NCI-H1092 treated with DMSO at 0.1 percent for 48 hours (cell line): ENCODE measurements at places on chromosomes 4 and X.

DNA sequence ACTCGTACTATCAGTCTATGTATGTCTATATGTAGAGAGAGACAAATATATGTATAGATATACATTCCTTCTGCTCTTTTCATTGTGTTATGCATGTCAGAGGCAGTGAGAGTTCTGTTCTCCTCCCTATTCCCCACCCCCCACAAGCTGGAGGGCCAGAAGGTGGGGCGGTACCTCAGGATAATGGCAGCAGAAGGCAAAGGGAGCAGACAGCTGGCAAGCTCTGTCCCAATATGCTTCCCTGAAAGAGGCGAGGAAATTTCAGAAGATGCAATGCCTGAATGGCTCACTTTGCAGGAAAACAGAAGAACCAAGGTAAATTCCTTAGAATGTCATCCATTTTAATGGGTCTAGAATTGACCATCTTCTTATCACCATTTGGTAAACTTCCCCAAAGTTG lies 114.4 kb downstream of the NAA11 start:
- no peak for DNase-seq

- peak; percentile 55 for DNase-seq
These were observed 482 bp upstream of the MBTPS2 start for GRCh38 chrX:21838937-21839333.

DNA sequence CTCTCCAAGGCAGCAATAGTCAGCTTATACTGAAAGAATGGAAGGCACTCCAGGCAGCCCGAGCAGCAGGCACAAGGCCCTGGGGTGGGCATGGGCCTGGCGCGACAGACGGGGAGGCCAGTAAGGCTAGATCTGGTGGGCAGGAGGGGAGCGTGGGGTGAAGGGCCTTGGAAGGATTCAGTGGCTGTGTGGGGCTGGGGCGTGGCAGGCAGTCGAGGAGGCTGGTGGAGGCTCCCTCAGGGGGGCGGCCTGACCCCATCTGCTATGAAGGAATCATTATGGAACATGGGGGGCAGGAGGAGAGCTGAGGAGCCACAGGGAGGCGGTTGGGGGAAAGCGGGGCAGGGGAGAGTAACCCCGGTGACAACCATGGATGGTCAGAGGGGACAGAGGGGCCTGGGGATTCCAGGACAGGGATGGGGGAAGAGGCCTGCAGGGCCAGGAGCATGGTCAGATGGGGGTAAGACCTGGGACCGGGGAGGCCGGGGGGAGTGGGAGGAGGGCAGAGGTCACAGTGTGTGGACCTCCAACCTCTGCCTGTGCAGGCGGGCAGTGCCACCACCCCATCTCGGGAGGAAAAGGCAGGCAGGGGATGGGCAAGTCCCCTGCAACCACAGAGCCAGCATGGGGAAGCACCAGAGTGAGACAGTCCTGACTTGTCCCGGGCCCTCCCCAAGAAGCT lies 70.3 kb downstream of the ACOX3 start:
- DNase-seq: no peak

DNA sequence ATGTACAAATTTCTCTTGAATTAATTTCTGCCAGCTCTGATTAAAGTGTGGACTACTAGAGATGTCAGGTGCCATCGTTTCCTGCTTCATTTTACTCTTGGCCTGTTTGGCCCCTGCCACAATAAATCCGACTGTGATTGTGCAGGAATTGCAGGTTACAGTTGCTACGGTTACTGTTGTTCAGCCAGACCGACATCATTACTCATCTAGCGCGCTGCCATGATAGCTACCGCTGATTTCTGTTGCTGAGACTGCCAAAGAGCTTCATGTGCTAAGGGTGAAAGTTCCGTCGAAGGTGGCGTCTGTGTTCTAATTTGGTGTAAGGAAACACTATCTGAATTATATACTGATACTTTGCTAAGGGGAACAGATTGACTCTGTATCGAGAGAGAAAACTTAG lies 22.1 kb downstream of the SLIT2 start:
- DNase-seq: no peak

GRCh38 chr4:89166971-89167475 lies 55.7 kb downstream of the TIGD2 start:
- no peak for DNase-seq

DNA sequence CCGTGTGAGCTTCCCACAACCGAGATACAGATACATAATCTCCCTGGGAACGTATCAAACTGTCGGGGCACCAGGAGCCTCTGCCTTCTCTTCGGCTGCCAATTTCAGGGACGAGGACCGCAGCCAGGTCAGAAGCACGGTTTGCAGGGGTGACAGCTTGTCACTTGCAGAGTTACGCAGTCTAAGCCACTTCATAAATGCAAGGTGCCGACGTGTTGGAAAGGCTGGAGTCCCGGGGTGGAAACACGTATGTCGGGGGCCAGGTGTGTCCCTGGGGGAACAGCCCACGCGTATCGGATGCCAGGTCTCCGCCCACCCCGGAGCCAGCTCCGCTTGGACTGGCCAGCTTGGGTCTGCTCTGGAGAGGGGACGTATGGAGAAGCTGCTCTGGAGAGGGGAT lies 76.3 kb upstream of the SHOX start:
- no peak for DNase-seq

- no peak for DNase-seq
These were observed 13.3 kb downstream of the SPCS3 start for GRCh38 chr4:176333076-176333475.

GRCh38 chrX:119488749-119489148 lies 20.5 kb downstream of the SLC25A5 start:
- peak; percentile 51 for DNase-seq

DNA sequence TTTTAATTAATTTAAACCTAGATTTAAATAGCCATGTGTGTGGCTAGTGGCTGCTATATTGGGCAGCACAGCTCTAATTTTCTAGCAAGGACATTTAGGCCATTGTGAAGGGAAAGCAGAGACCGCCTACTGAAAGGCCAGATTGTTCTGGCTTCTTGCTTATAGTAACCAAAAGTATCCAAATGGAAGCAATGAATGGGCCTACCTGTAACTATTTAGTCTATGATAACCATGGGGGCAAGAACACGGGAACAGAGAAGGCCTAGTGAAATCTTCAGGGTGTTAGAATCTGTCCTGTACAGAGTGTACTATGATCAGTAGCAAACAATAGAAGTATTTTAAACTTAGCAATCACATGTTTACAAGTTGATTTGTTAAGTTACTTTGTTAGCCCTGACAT lies 16.5 kb upstream of the HPRT1 start:
- no peak for DNase-seq

DNA sequence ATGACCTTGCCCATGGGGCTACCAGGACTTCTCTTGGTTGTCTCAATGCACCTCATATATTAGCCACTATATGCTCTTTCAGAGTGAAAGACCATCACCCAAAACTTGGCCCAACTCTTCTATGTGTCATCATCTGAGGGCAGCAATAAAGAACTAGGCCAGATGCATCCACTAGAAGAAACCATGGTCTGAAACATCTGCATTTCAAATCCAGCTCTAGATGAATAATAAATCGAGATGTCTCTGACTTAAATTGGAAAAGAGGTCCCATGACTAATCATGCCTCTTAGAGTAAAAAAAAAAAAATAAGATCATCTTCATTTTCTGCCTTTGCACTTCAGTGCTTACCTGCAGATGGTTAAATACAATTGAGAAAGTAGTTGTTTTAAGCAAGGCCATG lies 397.6 kb upstream of the PITX2 start:
- DNase-seq: no peak

DNA sequence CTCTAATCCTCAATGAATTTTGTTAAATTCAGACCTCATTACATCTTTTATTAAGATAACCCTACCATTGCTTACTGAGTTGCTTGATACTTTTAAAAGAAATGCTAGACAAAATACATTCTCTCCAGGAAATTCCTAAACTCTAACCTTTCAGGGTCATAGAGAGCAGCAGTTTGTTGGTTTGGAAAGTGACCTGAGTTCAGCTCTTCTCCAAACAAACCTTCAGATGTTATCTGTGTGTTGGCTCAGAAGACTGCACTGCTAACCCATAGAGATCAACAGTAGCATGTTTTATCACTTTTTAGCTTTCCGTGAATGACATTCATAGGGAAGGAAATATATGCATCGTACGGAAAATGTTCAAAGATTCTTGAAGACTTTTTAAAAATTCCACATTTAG lies 101.8 kb upstream of the VEGFC start:
- DNase-seq: no peak

DNA sequence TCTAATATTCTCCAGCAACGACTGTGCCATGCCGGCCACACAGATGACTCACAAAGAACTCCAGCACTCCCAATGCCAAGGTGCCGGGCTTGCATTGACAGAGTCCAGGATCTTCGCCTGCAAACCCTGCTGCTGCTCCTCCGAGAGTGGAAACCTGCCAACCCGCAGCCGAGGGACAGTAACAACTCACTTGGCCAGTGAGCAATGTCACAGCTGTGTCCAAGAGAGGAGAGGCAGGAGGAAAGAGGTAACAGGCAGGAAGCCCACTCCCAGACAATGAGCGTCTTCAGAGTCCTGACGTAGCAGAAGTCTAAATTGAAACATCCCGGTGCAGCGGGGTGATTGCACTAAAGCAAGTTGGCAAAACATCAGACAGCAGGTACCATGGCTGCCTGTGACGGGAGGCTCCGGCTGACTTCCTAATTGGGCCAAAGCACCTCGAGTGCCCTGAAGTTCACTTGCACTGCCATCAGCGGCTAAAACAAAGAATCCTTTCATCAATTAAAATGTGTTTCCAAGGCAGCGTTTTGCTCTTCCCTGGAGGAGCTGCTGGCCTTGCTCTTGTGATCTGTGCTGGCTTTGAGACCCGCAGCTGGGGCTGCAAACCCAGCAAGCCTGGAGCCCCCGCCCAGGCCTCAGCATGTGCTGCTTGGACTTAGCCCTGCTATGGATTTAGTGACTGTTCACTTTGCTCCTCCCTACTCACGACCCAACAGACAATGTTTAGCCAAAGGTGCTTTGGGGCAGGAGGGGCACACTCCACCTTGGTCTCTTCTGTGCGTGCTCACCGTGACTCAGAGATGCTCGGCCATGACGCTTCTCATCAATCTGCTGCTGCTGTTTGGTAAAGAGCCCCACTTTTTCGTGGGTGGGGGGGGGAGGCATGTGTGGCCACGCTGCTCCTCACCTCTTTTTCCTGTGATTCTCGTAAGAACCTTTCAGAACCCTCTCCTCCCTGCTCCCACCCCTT lies 36.5 kb downstream of the DCTD start:
- DNase-seq: peak; percentile 79

DNA sequence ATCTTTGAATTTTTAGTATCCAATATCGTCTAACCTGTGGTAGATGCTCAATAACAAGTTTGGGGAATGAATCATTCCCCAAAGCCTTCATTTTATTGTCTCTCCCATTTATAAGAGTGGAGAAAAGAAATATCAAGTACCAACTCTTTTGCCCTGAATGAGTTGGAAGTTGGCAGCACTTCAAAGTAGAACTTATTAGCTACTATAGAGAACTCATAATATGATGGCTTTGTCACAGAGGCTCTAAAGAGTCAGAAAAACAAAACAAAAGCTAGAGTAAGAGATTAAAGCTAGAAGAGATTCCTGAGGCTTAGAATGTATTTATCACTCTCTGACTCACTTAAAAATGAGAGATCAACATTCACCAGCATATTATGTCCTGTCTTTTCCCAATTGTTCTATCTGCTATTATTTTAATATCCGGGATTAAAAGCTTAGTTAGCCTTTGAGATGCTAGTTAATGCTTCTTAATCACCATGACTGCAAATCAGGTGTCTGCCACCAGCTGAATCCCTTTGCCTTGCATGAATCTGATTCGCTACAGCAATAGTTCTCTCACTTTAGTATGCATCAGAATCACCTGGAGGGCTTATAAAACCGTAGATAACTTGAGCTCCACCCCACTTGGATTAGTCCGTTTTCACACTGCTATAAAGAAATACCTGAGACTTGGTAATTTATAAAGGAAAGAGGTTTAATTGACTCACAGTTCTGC lies 77.9 kb downstream of the PALLD start:
- DNase-seq: no peak

- peak; percentile 58 for DNase-seq
These were observed 97.4 kb downstream of the COL4A5 start for GRCh38 chrX:108537005-108537404.

DNA sequence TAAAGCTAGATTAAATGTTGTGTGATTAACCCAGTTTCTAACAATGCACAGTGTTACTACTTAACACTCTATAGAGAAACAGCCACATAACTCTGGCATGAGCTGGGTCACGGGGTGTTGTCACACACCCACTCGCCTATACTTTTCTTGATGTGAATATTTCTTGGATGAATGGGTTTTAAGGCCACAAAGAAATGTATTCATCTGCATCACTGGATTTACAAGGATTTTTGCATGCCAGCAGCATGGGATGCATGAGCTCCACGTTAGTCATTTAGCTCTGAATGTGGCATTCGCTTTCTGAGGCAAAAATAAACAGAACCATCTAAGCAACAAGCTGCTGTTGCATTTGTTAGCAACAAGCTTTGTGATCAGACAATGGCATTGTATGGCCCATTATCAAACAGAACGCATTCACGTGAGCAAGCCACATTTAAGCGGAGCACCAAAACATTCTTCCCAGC lies 89.7 kb downstream of the LRP2BP start:
- DNase-seq: no peak

DNA sequence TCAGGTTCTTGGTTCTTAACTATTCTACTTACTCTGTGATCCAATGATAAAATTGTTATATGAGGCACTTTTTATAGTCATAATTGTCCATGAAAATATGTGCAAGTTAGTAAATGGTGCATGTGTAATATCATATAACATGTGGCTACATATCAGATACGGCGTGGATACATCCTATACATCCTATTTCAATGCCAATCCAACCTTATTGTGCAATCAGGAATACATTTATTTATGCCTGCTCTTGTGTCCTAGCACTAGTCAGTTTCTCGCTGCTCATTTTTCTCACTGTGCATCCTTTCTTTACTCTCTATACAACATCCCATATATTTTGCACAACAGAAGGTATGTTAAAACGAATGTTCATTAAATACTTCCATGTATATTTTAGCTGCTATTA lies 1141.1 kb downstream of the FAT4 start:
- DNase-seq: no peak

DNA sequence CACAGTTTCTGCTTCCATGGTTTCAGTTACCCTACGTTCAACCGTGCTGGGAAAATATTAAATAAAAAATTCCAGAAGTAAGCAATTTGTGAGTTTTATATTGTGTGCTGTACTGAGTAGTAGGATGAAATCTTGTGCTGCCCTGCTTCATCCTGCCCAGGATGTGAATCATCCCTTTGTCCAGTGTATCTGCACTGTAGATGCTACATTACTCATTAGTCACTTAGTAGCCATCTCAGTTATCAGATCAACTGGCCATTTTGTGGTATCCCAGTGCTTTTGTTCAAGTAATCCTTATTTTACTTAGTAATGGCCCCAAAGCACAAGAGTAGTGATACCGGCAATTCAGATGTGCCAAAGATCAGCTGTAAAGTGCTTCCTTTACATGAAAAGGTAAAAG lies 97.9 kb downstream of the COX18 start:
- DNase-seq: no peak

DNA sequence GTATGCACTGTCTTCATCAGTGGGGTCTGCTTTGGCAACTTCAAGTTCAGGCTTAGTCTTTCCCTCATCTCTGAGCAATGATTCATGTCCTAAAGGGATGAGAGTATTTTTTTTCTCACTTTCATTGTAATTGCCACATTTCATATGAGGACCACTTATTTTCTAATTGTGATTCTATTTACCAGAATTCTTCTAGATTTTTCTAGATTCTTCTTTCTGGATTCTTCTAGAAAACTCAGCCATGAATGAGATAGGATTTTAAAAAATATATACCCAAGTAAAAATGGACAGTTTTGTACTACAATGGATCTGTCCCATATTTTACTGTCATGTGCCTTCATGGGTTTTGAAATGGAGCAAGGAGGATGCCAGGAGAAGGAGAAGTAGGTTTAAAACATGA lies 78.4 kb downstream of the TSPAN7 start:
- DNase-seq: no peak

- no peak for DNase-seq
These were observed 22.3 kb downstream of the CAMK2D start for GRCh38 chr4:113739197-113739596.
